ENCODE measurements at places on chromosomes 11 and 22. TPM values are rescaled to one million over a fixed set of nuclear protein-coding genes. Genes with fewer than 3 reads are reported as not detected.

EHF gene
- total RNA-seq: 0.76 TPM

RIC3 gene
- 3.3 TPM for total RNA-seq

SCO2 gene
- 3.5 TPM for total RNA-seq

ANAPC15 gene
- 89.9 TPM for total RNA-seq

CHRDL2 gene
- not detected for total RNA-seq

- DNase-seq: peak; percentile 43
Measured at GRCh38 chr22:41833369-41834004, 582 bp downstream of the SREBF2 start.

GRCh38 chr22:28198692-28199091, 279.6 kb upstream of the PITPNB start:
- no peak for DNase-seq

GRCh38 chr22:23235425-23235824, 55.1 kb downstream of the BCR start:
- no peak for DNase-seq

GRCh38 chr11:66247295-66247694, 21.1 kb upstream of the RAB1B start:
- DNase-seq: no peak

GRCh38 chr11:124108156-124108555, 7.1 kb upstream of the VWA5A start:
- no peak for DNase-seq

GRCh38 chr11:11313426-11313825, 39.6 kb downstream of the CSNK2A3 start:
- DNase-seq: no peak

DNA sequence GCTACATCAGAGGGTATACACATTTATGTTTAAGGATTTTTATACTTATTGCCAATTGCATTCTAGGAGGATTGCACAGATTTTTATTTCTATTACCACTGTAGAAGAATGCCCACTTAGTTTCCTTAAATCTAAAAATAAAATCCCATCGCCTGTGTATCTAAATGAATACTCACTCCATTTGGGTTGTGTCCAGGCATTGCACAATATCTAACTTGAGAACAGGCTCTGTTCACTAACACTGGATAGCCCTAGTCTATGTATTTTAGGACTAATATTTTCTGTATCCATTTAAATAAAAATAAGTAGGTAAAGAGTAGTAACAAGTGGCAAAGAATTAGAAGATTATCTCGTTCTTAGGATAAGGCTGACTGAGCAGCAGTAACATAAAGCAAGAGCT, 4.1 kb downstream of the C11orf52 start:
- DNase-seq: no peak

DNA sequence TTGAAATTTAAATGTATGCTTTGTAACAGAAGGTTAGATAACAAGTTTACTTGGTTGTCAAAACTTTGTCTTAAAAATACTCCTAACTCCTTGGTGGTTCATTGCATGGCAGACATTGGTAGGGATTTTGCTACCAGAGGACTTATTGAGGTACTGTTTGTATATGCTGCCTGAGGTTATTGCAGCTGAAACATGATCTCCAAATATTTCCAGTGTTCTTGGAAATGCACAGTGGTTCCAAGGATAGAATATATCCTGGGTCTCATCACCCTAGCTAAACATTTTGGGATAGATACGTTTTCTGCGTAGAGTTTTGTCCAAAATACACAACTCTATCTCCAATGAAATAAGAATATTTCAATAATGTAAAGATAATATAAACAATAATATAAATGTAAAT, 109.2 kb downstream of the RAB38 start:
- no peak for DNase-seq

DNA sequence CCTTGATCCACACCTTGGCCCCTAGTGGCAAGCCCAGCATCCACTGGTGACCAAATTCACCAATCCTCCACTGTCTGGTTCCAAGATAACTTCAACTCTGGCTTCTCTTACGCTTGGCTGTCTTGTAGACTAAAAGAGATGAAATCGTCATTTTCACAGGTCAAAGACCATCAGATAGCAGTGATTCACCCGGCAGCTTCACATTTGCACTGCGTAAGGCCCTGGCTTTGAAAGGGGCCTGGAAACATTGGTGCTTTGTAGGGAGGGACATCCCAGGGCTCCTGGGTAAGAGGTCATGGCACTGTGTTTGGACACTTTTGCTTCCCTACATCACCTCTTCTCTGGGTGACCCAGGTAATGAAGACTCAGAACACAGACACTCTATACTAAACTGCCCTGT, 30.1 kb upstream of the FADD start:
- no peak for DNase-seq

GRCh38 chr11:92758241-92758780, 211.1 kb upstream of the MTNR1B start:
- no peak for DNase-seq

DNA sequence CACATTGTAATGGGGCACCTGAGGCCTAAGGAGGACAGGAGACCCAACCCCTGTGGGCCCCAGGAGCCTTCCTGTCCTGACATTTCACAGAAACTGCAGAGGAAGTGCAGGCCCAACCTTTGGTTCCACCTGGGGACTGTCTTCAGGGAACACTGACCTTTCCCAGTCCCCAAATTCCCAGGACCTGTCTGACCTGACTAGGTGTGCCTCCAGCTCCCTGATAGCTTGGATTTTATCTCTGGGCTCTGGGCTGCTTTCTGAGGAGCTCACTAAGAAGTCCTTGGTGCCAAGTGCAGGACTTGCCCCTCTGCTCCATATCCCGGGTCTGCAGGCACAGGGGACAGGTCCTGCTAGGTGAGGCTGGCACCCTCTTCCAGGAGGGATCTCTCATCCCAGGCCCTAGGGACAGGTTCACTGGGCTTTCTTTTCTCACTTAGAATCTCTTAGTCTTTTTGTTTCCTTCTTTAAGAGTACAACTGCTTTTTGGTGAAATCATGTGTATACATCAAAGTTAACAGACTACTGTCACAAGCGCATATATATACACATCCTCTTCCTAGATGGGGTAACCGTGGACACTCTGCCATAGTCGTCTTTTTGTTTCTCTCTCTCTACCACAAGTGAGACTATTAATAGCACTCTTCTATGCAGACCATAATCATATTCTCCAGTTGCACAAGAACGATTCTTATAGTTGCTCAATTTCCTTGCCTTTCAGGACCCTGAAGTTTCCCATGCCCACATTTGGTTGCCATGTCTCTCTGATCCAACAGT, 72.0 kb upstream of the IGLL5 start:
- DNase-seq: no peak

All from thymus (tissue), 14 donors.